ENCODE measurements at places on chromosomes 12 and 14.

- DNase-seq, result no peak
Observed at GRCh38 chr12:119461636-119462214, 127.2 kb downstream of the CCDC60 start.

DNA sequence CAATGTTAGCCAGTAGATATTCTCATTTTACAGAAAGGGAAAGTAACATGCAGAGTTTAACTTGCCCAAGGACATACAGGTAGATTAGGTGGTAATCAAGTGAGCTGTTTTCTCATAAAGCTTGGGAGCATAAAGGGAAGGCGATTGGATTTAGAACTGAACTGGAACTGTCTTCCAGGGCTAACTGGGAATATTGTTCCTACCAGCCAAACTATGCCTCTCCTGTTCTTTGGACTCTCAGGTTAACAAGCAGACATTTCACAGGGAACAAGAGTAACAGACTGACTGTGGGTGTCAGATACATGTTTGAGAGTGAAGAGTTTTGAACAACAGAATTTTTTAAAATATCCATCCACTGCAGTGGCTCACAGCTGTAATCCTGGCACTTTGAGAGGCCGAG, 15.6 kb downstream of the VCPKMT start:
- no peak for DNase-seq

DNA sequence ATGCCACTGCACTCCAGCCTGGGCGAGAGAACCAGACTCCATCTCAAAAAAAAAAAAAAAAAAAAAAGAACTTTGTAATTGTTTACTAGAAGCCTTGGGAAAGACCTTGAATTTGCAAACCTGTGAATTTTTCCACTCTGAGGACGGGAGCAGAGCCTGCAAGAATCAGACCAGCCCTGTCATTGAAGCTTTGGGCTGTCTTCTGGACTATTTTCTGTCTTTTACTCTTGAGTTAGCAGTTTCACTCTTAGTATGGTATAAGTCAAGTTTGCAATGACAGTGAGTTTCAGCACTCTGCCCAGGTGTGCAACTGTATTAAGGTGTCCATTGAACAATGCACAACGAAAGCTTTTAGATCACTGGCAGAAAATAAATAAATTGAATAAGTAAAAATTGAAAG, 81.4 kb upstream of the KRAS start:
- DNase-seq, result no peak

DNA sequence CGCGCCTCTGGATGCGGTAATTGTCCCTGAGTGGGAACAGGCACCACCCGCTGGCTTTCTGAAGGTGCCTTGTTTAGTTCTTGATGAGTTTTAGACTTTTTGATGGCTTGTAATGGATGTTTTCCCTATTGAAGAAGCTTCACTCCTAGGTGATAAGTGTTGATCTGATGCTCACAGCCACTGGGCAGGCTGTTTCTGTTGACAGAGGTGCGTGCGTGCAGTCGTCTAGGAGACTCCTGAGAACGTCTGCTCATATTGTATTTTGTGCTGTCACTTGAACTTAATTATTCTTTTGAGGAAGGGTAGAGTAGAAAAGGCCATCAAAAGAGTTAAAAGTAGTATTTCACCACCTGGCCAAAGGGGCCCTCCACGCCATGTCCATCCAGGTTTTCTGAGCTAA, 70.5 kb downstream of the EP400 start:
- DNase-seq, result no peak

GRCh38 chr14:101875727-101876554, 88.4 kb upstream of the DYNC1H1 start:
- no peak for DNase-seq

DNA sequence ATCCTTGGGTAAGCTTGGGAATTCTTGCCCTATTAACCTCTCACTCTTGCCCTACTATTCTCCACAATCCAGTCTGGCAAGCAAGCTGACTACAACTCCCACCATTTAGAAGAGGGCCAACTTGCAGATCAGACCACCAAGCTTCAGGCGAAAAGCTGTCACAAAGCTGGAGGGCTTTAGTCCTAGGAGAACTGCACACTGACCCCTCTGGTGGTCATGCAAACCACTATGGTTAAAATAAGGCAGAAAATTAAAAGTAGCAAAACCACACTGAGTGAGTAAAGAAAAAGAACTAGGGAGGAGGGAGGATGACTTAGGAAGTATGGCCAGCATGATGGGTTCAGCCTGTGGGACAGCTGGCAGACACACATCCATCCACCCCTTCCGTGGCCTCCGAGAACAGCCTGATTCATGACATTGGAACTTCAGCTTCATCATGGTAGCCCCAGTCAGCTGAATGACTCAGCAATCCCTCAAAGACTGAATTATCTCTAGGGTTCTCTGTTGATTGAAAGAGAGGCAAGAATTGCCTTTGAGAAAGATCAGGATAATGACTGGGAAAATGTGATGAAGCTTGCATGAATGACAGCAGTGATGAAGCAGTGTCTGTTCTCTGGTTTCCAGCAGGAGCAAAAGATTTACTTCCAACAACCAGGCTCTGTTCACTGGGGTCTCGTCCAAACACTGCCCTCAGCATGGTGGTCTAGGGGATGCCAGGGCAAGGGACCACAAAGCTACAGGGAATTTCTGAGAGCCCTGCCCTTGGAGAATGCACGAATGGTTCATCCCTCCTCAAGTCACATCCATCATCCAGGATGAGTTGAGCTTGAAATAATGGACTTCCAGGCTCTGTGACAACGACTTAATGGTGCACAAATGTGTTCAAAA, 24.4 kb downstream of the PITPNM2 start:
- DNase-seq, result no peak

GRCh38 chr14:76936483-76936882, 92.0 kb downstream of the IRF2BPL start:
- DNase-seq, result no peak

DNA sequence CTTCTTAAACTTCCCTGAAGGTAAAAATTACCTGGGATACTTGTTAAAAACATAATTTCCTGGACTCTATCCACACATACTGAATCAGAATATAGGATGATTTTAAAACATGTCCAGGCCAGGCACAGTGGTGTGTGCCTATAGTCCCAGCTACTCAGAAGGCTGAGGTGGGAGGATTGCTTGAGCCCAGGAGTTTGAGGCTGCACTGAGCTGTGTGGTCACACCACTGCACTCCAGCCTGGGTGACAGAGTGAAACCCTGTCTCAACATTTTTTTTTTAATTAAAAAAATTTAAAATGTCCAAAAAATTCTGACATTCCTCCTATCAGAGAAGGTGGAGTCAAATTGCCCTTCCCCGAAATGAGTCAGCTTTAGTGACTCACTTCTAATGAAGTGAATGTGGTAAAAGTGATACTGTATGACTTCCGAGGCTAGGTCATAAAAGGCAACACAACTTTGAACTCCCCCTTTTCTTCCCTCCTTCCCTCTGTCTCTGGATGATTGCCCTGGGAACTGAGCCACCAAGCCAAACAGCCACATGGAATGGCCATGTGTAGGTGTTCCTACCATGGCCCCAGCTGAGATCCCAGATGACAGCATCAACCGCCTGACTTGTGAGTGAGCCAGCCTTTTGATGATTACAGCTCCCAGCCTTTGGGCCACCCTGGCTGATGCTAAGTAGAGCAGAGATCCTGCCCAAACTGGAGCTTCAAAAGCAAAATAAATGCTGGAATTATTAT, 36.3 kb downstream of the LIMA1 start:
- no peak for DNase-seq

DNA sequence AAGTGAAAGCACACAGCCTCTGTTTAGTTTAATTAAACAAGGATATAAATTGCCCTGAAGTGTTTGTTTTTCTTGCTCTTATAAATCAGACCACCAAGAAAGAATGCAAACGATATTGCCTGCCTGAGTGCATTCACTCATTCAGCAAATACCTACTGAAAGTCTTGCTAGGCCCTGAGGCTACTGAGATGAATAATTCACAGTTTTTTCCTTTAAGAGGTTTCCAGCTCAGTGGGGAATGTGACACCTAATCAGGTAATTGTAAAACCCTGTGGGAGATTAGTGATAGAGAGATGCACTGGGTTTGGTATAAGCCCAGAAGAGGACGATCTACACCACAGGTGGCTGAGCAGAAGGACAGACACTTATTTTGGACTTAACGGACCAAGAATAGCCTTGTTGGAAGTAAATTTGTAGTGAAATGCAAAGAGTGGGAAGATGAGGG, 151.4 kb downstream of the SLC35F4 start:
- DNase-seq, result no peak
